ENCODE measurements at places on chromosomes 11 and 22.

GRCh38 chr11:26326793-26327400 is 5.0 kb upstream of the ANO3 start:
- no peak for DNase-seq

DNA sequence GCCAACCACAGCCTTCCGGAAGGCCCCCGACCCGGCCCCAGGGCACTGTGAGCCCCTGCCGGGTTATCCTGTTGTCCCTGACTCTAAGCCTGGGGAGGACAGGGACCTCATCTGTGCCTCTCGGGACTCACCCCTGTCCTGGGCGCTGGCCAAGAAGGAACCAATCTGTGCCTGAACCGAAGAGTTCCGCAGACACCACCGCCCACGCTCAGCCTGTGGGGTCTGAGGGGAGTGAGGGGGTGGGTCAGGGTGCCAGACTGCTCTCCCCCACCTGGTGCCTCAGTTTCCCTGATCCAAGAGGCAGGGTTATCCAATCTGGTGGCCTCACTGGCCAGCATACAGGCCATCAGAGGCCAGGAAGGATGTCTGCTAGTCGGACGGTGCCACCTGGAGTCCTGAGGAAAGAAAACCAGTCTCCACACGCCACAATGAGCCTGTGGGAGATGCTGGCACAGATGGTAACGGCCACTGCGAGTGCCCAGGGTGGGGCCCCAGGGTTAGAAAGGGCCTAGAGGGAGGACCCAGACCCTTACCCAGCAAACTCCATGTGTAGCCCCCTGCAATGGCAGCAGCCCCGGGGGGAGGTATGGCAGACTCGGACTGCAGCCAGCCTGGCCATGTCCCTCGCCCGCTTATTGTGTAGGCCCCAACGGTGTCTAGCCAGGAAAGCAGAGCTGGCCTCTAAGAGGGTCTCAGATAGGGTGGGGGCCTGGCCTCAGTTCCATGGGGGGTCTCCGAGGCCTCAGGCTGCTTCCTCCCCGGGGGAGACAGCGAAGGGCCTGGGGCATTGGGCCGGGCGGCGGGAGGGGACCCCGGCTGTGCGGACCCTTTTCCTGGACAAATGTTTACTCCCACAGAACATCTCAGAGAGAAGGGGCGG is 827 bp upstream of the TNNT3 start:
- no peak for DNase-seq

GRCh38 chr11:131912134-131912533 is 541.7 kb downstream of the NTM start:
- no peak for DNase-seq

GRCh38 chr11:77201370-77201769 is 73.3 kb downstream of the MYO7A start:
- DNase-seq: no peak

DNA sequence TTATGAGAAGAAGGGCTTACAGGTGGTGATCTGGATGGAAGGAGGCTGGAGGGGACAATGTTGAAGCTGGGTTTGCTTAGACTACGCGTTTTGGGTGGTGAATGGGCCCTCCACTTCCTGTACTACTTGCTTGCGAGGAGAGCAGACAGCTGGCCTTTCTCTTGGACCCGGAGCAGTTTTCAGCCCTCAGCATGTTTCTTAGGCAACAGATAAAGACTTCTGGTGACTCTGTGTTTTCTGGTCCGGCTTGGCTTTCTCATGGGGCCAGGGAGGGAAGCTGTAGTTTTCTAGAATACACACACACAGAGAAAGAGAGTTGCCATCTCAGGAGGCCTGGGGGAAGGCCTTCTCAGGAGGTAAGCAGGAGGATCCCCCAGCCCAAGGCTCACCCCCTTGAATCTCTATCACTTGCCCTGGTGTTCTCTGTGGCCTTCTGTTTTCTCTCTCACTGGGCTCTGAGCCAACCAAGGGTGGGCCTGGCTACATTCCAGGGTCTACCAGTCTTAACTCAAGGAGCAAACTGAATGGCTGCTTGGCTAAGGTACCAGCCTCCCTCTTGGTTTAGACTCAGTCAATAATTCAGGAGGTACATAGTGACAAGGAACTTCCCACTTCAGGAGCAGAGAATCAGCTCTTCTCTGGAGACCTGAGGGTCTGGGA is 2.4 kb downstream of the CCS start:
- no peak for DNase-seq

DNA sequence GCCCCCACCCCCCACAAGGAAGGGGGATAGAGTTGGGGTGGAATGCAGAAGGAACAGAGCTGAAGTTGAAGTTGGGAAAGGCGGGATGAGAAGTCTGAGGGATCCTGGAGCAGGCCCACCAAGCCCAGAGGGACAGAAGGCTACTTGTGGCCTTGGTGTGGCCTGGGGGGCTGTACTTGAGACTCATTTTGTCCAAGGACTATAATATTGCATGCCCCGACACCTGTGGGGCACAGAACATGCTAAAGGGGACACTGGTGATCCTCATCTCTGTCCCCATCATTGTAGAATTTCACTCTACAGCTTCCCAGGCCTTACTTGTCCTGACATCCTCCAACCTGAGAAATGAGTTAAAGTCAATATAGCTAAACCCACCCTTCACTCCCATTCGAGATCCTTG is 1.3 kb downstream of the ESAM start:
- no peak for DNase-seq
